ENCODE measurements at places on chromosomes 1 and 21. TPM values are rescaled to one million over a fixed set of nuclear protein-coding genes. Genes with fewer than 3 reads are reported as not detected.

POMGNT1 gene
- total RNA-seq = 33.9 TPM

SDE2 gene
- total RNA-seq = 24.7 TPM

NTNG1 gene
- not detected for total RNA-seq

DNA sequence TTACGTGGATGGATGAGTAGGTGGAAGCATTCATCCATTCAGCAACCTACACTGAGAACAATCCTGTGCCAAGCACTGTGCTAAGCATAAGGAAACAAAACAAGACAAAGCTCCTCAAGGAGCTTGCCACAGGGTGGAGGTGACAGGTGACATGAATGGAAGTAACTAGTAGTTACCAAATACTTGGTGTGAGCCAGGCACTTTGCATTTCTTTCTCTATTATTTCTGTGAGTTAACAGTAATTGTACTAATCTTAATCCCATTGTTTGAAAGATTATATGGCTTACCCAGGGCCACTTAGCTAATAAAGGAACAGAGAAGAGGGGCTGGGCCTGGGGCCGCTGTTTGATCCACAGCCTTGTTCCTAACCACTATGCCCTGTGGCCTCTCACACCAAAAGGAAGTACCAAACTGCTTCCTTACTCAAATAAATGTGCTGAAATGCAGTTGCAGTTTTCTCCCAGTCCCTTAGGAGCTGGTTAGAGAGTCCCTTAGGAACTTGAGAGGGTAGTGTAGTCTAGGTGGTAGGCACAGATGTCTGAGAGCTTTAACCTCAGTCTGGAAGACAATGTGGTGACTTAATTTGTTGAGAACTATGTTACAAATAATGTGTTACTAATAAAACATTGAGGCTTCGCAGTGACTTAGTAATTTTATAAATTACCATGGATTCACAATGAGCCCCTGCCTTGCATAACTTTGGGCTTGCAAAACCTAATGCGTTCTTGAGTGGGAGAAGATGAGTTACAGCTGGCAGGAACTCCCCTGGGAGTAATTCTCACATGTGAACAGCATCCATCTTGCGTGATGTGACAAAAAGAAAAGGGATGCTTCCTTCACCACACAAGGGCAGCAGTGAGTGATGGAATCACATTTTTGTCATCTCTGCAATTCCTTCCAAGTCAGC, 69.8 kb downstream of the MPZL1 start:
- DNase-seq = no peak
- peaks cover 7% of the 10 kb centered on the region for H3K36me3 ChIP-seq
- no peaks in the 10 kb centered on the region for H3K27me3 ChIP-seq
- no peak overlapping the region for H3K27ac ChIP-seq

- no peaks in the 10 kb centered on the region for H3K27me3 ChIP-seq
- no peak overlapping the region for H3K4me3 ChIP-seq
- DNase-seq = no peak
These were observed 14.9 kb upstream of the CD101 start for GRCh38 chr1:116986421-116987255.

- H3K4me3 ChIP-seq = no peak overlapping the region
- H3K27me3 ChIP-seq = no peaks in the 10 kb centered on the region
- H3K27ac ChIP-seq = no peak overlapping the region
- DNase-seq = peak; percentile 37
These were observed 26.3 kb downstream of the ZBTB17 start for GRCh38 chr1:15949453-15950245.

DNA sequence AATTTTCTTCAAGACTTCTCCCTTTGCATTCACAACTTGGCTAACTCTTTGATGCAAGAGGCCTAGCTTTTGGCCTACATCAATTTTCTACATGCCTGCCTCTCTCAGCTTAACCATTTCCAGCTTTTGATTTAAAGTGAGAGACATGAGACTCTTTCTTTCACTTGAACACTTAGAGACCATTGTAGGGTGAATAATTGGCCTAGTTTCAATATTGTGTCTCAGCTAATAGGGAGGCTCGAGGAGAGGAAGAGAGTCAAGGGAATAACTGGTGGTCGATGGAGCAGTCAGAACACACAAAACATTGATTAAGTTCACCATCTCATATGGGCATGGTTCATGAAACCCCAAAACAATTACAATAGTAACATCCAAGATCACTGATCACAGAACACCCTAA, 225.5 kb downstream of the TPR start:
- no peak overlapping the region for H3K27ac ChIP-seq
- H3K27me3 ChIP-seq = no peaks in the 10 kb centered on the region

DNA sequence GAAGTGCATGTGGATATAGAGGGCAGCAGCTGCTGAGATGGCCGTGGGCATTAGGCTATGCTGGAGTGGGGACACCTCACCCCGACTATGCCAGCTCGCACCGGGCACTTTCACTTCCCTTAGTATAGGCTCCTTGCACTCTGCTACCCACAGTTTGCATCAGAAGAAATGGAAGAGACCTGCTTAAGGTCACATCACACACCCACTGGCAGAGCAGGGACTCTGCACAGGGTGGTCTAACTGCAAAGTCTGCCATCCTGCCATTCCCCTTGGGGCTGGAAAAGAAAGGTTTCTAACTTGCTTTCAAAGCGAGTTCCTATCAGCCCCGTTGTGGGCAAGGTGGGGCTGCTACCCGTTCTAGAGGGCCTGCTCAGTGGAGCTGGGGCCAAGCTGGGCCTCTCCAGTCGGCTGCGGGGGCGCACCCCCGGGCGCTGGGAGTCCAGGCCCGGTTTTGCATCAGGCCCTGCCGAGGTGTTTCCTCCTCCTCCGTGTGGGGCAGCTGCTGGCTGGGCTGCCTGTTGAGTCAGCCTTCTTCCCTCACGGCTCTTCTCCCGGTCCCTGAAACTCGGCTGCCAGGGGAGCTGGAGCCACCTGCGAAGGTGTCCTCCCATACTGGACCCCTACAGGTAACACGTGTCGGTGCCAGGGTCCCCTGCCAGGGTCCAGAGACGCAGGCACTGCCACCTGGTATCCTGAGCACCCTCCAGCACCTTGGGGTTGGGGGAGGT, at the start of gene SYTL1:
SYTL1 (plus strand) TSS at position 498 of the 728 bp plus-strand sequence. CDS start 3,313 bp downstream, outside the sequence.
- no peaks in the 10 kb centered on the region for H3K36me3 ChIP-seq
- peaks cover 20% of the 10 kb centered on the region for H3K4me1 ChIP-seq
- H3K27me3 ChIP-seq = no peaks in the 10 kb centered on the region
- peak within 1 kb of the TSS; percentile 54 for H3K27ac ChIP-seq
- peak within 1 kb of the TSS; percentile 65 for H3K4me3 ChIP-seq

Measured in HepG2 (cell line).